ENCODE measurements at places on chromosomes 16 and 17. TPM values are rescaled to one million over a fixed set of nuclear protein-coding genes. Genes with fewer than 3 reads are reported as not detected.

- DNase-seq = no peak
Observed at GRCh38 chr17:55806745-55807495, 56.1 kb downstream of the PCTP start.

- peak; percentile 66 for DNase-seq
Observed at GRCh38 chr17:40399185-40399584, 18.5 kb downstream of the TOP2A start.

DNA sequence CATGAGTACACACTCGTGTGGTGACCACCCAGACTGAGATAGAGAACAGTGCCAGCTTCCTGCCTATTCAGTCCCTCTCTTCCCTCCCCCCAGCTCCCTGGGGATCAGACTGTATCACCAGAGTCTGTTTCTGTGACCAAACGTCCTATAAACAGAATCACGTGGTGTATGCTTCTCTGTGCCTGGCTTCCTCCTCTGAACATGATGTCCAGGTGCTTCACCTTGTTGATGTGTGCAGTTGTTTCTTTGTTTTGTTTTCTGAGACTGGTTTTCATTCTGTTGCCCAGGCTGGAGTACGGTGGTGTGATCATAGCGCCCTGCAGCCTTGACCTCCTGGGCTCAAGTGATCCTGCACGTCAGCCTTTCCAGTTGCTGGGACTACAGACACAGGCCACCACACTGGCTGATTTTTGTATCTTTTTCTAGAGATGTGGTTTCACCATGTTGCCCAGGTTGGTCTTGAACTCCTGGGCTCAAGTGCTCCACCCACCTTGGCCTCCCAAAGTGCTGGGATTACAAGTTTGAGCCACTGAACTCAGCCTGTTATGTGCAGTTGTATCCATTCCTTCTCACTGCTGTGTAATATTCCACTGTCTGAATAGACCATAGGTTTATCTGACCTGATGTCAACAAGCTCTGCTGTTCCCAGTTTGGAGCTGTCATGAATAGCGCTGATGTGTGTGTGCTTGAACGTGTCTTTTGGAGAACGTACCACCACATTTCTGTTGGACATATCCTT, 28.9 kb upstream of the PRM1 start:
- no peak for DNase-seq

- DNase-seq = peak; percentile 97
Observed at GRCh38 chr16:68704232-68704867, 32.7 kb upstream of the CDH1 start.

GRCh38 chr17:4043862-4044261, 79.6 kb upstream of the ATP2A3 start:
- DNase-seq = no peak

- DNase-seq = no peak
Observed at GRCh38 chr17:80422981-80423380, 8.0 kb downstream of the ENDOV start.

DNA sequence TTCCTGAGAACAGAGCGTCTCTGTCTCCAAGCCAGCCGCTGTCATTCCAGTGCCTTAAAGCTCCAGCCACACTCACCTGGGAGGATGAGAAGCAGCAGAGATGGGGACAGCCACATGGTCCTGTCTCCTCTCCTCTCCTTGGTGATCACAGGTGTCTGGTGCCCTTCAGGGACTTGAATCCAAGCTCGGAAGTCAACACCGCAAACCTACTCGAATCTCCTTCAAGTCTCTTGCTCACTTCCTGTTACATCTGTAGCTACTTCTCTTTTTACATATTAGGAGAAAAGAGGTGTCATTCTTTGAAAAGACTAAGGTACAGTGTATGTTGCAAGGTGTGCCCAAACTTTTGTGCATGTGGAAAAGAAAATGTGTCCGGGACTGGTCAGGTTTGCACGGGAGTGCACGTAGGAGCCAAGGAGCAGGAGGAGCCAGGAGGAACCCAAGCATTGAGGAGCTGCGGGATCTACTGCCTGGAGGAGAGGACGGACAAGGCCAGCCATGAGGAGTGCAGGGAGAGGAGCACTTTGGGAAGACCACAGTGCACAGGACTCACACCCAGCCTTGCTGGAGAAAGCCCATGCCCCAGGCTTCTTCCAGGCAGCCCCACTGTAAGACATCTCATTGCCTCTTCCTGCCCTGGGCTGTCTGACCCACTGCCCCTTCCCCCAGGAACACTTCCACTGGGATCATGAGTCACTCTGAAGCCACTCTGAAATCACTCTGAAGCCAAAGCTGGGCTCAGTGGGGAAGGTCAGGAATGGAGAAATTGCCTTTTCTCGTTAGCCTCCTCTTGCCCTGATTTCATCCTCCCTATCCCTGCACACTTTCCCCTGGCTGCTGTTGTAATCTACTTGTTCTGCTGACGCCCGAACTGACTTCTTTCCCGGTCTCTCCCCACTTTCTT, at the start of gene CD300LD:
Gene CD300LD, minus strand, starts transcription at position 197 of the 904 bp plus-strand sequence. Its CDS starts 81 bp downstream, at position 116.
- DNase-seq = no peak

DNA sequence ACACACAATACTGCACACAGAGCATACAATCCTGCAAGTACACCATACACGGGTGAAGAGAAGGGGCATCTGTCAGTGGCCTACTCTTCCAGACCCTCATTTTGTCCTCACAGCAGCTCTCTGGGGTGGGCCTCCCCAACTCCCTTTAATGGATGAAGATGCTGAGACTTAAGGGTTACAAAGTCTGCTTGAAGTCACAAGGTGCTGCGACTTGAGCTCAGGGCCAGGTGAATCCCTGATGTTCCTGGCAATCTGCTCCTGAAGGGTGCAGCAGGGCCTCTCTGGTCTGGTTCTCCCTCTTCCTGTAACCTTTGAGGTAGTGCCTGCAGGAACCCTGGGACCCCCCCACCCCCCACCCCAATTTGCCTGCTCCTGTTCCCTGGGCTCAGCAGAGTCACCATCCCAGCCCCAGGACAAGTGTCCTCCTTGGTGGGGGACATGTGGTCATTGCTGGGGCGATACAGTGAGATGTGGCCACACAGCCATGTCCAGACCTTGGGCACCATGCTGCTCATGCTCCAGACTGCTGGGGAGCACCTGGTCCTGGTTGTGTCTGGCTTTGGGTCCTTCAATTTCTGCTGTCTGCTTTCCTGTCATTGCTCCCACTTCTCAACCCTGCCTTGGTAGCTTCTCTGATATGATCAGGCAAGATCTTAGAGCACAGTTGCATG, 107.5 kb downstream of the METRNL start:
- DNase-seq = no peak

GRCh38 chr16:86768999-86769398, 190.7 kb downstream of the FOXL1 start:
- DNase-seq = no peak

DNA sequence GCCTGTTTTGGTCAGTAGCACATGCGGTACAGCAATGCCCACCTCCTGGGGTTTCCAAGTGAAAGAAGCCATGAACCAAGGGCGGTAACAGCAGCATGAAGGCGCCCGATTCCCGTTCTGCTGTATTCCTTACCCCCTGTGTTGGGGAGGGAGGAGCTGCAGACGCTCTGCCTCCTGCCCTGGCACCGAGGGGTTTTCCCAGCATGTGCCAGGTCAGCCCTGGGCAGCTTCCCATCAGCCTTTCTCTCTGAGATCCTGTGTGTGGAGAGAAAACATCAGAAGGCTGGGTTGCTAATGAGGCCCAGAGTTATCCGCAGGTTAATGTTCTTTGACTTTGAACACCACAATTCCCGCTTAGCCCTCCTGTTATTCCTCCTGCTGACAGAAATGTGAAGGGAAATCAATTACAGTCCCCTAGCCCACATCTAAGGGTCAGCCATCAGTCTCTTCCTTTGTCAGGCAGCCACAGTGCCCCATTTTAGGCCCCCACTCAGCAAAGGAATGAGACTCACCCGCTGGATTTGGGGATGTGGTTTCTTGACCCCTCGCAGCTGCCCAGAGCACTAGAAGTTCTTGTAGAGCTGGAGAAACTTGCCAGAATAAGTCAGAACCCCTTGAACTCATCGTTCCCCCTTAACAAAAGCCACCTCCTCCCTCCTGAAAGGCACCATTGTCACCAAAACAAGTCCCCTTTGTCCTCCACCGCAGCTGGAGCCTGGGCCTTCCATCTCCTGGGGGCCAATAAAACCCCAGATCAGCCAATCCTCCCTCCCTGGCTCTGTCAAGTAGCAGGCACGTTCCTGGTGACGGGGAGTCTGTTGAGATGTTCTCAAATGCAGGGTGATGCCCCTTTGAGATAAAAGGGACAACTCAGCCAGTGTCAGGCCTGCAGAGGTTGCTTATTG, 168.5 kb downstream of the KATNIP start:
- DNase-seq = no peak

DNA sequence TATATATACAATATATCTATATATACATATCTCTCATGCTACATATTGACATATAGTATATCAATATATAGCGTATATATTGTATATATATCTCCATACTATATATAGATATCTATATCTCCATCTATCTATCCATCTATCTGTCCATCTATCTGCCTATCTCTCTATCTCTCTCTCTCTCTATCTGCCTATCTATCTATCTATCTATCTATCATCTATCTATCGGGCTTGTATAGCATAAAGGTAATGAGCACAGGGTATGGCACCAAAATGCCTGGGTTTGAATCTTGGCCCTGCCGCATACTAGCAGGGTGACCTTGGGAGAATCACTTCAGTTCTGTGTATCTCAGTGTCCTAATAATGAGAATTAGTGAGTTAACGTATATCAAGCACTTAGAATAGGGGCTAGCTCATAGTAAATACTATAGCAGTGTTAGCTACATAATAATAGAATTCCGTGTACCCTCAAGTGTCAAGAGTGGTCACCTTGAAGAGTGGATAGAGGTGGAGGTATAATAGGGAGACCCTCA, 1.5 kb downstream of the ST6GALNAC1 start:
- no peak for DNase-seq

DNA sequence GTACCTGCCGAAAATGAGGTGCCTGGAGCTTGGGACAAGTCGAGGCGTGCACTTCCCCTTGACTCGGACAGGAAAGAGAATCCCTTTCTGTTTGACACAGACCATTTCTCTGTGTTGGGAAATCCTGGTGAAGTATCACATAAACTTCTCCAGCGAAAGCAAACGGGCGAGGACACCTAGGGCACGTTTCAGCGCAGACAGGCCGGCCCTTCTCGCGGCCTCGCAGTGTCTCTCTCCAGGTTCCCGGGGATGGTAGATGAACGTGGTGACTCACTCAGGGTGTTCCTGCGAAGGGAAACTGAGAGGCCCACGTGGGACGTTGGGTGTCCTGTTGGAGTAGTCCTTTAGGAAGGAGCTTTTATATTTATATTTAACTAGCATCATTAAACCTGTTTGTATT, 36.3 kb upstream of the ZNF750 start:
- peak; percentile 81 for DNase-seq

DNA sequence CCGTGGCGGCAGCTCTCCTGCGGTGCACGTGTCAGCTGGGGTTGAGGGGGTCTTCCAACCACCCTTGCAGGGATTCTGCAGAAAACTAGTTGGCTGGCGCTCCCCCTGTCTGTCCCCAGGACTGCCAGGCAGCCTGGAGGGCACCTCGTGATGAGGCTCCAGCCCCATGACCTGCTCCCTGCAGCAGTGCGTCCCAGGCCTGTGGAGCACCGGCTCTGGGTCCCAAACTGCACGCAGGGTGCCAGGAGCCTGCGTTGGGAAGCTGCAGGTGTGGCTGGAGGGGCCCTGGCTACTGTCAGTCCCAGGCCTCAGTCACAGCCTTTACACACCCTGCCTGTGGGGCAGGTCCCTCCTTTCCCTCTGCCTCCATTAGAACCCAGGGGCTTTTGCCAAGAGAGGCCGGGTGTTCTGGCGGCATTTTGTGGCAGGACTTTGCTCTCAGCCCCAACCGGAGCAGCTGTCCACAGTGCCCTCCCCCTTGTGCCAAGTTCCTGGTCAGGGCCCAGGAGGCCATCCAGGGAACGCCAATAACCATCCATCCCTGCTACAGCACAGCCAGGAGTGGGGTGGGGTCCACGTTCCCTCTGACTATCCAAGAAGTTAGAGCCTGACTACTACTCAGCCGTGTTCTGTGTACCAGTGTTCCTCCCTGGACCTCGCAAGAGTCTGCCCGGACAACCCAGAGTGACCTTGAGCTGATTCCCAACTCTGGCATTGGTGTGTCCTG, 9.2 kb downstream of the CHMP6 start:
- no peak for DNase-seq

- no peak for DNase-seq
Observed at GRCh38 chr17:43392397-43392796, 6.4 kb upstream of the ARL4D start.

Gene ZFPM1
- total RNA-seq = 9.2 TPM

Gene STX1B
- total RNA-seq = not detected

Gene CCL4L2
- not detected for total RNA-seq

Gene FOXC2
- not detected for total RNA-seq

Gene MYL11
- total RNA-seq = not detected

Gene ASPA
- total RNA-seq = not detected

Gene PLEKHH3
- 34.2 TPM for total RNA-seq

Gene PSKH1
- 11.5 TPM for total RNA-seq
